ENCODE measurements at places on chromosomes 7 and 10.
A peak's percentile ranks its signal among the peaks of the same experiment; 100 is the strongest.

- DNase-seq: no peak
Measured at GRCh38 chr7:106050002-106050745, 61.9 kb downstream of the SYPL1 start.

- DNase-seq: no peak
Measured at GRCh38 chr10:77732213-77733003, 94.8 kb upstream of the KCNMA1 start.

- no peak for DNase-seq
Measured at GRCh38 chr10:123478116-123478515, 188.0 kb upstream of the GPR26 start.

DNA sequence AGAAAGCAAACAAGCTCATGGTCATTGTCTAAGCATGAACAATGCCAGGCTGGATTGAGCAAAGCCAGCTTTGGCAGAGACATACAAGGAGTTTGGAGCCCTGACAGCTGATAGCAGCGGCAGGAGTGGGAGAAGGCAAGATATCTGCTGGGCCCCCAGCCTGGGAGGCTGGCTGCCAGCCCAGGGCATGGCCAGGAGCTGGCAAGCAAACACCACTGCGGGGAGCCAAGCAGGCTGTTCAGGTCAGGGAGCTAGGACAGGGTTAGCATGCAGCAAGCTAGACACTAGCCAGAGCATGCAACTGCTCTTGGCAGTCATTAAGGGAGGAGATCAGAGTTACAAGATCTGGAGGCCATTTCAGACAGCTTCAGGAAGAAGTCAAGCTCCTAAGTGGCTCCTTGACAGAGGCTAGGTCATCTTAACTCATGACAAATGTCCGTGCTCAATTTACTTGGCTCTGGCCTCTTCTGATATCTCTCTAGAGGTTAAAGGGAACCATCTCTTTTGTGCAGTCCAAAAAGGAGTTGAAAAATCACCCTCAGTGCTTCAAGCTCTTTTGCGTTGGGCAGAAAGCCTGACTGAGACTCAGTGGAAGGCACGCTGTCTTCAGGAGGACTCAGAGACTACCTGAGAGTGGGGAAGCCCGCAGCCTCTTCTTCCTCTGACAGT, 436.8 kb upstream of the C7orf33 start:
- DNase-seq: no peak

- peak; percentile 52 for DNase-seq
Measured at GRCh38 chr7:4830176-4830575, 31.7 kb downstream of the PAPOLB start.

- no peak for DNase-seq
Measured at GRCh38 chr10:118439824-118440223, 97.7 kb upstream of the FAM204A start.

DNA sequence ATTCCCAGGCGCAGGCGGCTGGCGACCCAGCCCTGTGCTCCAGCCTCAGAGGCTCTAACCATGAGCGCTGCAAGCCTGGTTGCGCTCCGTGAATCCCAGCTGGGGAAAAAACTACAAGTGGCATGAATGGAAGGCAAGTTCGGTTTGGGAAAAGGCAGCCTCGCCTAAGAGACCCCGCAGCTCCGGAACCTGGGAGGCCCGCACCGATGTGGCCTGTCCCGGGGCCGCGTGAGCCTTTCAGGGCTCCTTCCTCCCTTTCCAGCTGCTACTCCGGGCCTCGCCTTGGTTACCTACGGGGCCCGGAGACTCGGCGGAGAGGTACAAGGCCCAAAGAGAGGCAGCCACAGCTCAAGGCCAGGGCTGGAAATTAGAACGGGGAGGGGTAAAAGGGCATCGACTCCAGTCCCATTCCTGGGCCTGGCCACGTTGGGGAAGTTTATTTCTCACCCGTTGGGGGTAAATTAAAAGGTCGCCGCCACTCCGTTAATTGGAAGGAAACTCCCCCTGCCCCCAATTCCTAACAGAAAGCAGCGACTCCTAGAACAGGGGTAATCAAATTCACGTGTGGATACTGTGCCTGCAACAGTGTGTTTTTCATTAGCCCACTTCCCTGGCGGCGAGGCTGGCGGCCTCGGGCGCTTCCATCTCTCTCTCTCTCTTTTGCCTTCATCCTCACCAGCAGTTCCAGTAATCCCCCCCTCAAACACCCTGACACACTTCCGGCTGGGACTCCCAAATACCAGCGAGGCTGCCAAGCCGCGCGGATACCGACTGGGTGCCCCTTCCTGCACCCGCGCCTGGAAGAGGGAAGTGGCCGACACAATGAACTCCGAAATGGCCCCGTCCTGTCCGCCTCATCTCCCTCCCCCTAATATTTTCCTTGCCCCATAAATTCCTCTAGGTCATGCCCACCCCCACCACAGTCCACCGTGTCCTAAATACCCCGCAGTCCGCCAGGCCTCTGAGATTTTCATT, 1.5 kb upstream of the HOXA9 start:
- DNase-seq: no peak

- DNase-seq: no peak
Measured at GRCh38 chr7:108430664-108431063, 25.6 kb downstream of the NRCAM start.

DNA sequence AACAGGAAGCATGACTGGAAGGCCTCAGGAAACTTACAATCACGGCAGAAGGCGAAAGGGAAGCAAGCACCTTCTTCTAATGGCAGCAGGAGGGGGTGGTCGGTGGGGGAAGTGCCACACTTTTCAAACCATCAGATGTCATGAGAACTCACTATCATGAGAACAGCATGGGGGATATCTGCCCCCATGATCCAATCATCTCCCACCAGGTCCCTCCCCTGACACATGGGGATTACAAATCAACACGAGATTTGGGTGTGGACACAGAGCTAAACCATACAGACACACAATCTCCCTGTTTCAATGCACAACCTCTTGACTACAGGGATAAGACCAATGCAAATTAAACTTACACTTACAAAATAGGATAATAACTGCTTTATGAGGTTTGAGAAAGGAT, 97.6 kb downstream of the SGMS1 start:
- no peak for DNase-seq

Measured in activated T-cell treated with anti-CD3 and anti-CD28 coated beads for 48 hours (primary cell).